ENCODE measurements at places on chromosomes 6 and 20. TPM values are rescaled to one million over a fixed set of nuclear protein-coding genes. Genes with fewer than 3 reads are reported as not detected.
A peak's percentile ranks its signal among the peaks of the same experiment; 100 is the strongest.

- DNase-seq, result no peak
Measured at GRCh38 chr6:110512991-110513390, 36.6 kb upstream of the SLC22A16 start.

DNA sequence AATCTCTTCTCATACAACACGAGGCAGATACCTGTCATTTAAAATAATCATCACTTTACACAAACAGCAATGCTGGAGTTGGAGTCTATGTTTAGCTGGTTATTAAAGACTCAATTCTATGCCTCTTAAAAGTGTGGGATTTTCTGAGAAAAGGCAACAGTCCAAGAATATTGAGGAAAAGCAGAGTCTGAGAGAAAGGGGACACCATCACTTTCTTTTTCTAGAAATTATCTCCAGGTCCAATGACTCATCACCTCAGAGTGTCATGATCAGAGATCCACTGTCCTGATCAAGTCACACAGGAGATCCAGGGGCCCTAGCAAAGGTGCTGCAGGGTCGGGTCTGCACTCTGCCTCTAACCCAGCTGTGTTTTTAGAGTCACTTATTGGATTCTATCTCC lies 8.0 kb downstream of the CYP24A1 start:
- DNase-seq, result no peak

DNA sequence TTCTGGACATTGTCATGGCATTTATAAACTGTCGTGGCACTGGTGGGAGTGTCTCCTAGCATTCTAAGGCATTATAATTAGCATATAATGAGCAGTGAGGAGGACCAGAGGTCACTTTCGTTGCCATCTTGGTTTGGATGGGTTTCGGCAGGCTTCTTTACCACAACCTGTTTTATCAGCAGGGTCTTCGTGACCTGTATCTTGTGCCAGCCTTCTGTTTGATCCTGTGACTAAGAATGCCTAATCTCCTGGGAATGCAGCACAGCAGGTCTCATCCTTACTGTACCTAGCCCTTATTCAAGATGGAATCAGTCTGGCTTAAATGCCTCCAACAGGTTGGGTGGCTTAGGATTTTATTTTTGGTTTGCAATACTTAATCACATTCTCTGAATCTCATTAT lies 142.7 kb upstream of the GGTLC1 start:
- DNase-seq, result no peak

GRCh38 chr6:83417880-83418663 lies 12.8 kb downstream of the ME1 start:
- DNase-seq, result no peak

DNA sequence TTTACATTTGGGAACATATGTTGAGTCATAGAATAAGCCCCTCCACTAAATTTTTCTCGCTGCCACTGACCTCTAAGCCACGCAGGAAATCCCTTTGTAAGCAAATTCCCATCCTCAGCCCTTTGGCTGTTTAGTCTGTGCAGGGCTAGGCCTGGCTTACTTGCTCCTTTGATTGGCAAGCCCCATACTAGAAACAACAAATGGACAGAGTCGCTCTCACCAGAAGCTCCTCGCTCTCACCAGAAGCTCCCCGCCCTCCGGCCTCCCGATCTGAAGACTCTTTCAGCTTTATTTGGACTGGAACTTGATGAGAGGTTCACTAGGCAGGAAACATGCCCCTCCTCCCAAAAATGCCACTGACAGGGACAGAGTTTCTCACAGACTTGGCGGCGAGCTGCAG lies 149.2 kb upstream of the EXOC2 start:
- no peak for DNase-seq

GRCh38 chr20:41480054-41480770 lies 113.6 kb upstream of the EMILIN3 start:
- no peak for DNase-seq

GRCh38 chr20:47487175-47487917 lies 14.3 kb upstream of the NCOA3 start:
- DNase-seq, result no peak

DNA sequence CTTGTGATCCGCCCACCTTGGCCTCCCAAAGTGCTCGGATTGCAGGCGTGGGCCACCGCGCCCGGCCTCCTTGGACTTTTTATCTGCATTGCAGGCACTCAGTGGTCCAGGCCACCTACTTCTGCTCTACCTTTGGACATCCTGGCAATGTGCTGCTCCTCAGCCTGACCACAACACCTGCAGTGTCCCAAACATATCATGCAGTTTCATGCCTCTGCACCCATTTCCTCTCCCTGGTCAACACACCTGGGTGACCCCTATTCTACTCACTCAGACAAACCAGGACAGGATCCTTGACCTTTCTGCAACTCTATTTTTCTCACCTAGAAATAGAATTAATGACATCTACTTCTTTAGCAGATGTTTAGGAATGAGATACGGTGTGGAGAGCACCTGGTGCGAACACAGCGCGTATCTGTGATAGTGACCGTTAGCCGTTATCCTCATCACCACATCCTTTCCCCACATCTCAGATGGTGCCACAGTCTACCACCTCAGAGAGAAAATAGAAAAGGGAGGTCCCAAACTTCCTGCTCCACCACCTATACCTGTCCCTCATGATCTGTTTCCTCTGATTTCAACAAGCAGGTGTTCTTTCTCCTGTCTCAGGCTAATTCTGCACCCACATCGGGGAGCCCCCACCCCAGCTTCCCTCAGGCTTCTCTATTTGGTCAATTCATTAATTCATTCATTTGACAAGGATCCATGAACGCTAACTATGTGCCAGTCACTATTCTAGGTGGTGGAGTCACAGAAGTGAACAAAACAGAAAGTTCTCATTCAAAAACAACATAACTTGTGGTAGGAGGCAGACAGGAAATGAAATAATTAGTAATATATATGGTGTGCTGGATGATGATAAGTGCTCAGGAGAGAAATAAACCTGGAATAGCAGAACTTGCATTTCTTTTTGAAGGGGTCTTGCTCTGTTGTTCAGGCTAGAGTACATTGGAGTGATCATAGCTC lies 4.3 kb upstream of the BTN3A2 start:
- DNase-seq, result no peak

GRCh38 chr6:48766349-48766748 lies 655.4 kb upstream of the PTCHD4 start:
- DNase-seq, result no peak

DNA sequence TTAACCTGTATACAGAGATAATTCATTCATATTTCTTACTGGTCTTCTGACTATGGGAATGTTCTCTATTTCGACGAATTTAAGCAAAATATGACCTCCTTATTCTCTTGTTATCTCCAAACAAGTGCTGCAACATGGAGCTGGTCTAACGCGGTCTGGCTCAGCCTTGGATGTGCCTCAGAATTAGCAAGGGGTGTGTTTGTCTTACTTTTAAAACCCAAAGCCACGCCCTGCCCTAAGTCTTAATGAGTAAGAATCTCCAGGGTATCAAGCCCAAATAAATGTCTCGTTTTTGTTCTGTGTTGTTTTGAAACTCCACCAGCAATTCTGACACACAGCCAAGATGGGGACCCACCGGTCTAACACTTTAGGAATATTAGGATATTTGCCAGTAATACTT lies 99.2 kb downstream of the ATP9A start:
- no peak for DNase-seq

DNA sequence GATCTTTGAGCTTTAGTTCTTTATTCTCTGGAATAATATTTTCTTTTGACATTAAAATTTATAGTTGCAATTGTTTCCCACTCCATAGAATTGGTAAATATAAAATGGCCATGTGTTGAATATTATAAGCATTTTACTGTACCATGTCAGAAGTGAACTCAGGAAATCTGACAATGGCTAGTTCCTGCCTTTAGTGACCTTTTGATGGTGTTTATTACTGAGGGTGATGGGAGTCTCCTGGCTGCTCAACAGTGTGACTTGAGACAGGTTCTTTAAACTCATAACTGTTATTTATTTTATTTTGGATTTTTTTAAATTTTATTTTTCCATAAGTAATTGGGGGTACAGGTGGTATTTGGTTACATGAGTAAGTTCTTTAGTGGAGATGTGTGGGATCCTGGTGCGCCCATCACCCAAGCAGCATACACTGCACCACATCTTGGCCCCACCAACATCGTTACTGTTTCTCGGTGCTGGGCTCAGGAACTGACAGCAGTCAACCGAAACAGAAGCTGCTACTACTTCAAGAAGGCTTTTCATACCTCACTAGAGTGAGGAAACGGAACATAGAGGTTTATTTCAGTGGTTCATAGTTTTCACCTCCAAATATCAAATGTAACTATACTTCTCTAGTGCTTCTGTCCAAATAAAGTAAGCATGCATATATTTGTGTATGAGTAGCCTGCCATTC lies 90.4 kb downstream of the PLEKHG1 start:
- DNase-seq, result no peak

GRCh38 chr6:21115111-21115510 lies 478.4 kb upstream of the SOX4 start:
- no peak for DNase-seq

DNA sequence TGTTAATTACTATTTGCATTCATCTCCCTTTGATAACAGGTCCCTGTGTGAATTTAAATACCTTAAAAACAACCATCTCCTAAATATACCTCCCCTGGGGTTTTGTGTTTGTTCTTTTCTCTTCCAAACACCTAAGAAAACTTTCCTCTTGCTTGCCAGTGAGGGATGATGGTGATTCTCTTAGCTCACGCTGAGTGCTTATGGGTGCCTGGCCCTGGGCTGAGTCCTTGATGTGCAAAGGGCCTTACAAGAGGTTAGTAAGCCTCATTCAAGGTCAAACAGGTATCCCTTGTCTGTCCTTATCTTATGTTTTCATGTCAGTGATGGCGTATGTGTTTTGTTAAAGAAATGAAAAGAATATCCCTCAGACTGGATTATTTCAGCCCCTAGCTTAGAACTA lies 76.3 kb downstream of the SYCP2L start:
- DNase-seq, result no peak

GRCh38 chr20:33709905-33710541 lies 10.1 kb downstream of the PXMP4 start:
- DNase-seq, result no peak

- no peak for DNase-seq
Measured at GRCh38 chr6:155509743-155510475, 54.3 kb upstream of the NOX3 start.

- DNase-seq, result no peak
Measured at GRCh38 chr20:19047951-19048296, 164.5 kb upstream of the SLC24A3 start.

DNA sequence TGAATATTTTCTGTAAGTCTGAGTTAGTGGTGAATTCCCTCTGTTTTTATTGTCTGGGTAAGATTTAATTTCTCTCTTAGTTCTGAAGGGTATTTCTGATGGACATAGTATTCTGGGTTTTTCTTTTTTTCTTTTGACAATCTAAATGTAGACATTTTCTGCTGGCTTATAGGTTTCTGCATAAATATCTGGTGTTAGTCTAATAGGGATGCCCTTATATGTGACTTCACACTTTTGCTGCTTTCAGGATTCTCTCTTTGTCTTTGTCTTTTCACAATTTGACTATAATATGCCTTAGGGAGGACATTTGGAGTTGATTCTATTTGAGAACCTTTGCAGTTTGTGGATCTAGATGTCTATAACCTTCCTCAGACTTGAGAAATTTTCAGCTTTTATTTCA lies 667.2 kb downstream of the EPHA7 start:
- DNase-seq, result no peak

DNA sequence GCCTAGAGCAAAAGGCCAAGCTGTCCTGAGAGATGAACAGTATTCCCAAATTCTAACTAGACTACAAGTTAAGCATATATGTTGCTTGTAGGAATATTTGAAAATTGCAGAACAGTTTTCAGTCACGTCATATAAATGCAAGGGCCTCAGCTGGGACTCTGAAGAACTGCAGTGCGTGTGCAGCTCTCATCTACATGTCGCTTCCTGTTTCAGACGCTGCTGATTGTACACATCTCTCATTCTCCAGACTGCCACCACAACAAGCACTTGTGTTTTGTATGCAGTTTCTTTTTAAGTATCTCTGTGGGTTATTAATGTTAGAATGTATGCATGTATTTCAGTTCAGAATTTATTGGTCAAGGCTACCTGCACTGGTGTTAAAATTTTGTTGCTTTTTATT lies 119.7 kb downstream of the MAP3K4 start:
- DNase-seq, result no peak

DNA sequence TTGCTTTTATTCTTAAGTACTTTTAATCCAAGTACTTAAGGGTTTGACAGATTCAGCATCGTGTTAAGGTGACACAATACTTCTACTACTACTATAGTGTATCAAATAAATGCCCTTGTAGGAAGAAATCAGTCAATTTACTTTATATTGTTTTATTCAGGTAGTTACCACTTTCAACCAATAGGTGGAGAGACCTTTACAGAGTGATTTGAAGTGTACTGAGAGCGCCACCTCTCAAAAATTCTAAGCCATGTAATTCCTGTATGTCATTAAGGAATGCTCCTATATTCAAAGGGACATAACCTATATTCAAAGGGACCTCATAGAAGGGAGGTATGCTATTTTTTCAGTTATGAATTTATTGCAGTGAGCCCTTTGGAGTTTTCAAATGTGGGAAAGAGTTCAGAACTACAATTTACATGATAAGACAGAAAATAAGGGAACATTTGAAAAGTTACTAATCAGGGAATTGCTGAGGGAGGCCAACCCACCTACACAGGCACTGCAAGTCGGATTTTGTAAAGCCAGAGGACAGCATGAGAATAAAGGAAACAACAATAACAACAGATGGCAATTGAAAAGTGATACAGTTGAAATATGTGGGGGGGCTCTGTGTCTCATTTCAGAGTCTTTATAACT lies 955.6 kb downstream of the TBC1D32 start:
- DNase-seq, result no peak

DNA sequence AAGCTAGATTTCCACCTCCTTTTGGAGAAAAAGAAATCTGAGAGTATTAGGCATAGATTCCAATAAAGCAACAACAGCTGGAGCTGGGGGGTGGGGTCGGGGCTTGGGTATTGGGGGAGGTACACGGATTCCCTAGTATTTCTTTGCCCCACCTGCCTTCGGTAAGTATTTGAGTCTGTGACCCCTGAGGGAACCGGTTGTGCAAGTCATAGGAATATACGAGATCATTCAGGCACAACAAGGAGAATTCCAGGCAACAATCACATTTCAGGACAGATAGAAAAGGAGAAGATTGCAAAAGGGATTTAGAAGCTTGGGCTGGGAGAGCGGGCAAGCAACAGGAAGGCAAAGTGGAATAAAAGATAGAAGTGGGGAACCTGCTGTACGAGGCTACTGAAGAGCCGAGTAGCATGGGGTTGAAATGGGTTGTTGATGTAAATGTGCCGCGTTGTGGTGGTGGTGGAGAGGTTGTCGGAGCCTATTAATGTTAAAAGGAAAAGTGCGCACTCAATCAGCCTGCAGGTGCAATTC lies 148.9 kb downstream of the BCAS1 start:
- peak; percentile 31 for DNase-seq

Gene PTK6
- 12.0 TPM for total RNA-seq

Gene MYBL2
- 0.63 TPM for total RNA-seq

Gene DSP
- total RNA-seq, result 67.5 TPM

Gene MPIG6B
- 0.33 TPM for total RNA-seq

Gene TTI1
- 10.3 TPM for total RNA-seq

Gene SAPCD1
- total RNA-seq, result 0.73 TPM

Gene ENPP3
- total RNA-seq, result 1.9 TPM

Gene CCN2
- 6.7 TPM for total RNA-seq

Gene HDAC2
- total RNA-seq, result 16.3 TPM

Gene FKBP5
- 156 TPM for total RNA-seq

Gene TMEM217
- not detected for total RNA-seq

Gene OPN5
- total RNA-seq, result not detected

Gene RBM24
- total RNA-seq, result 0.05 TPM

Gene CLPSL1
- total RNA-seq, result not detected

All from left lobe of liver (tissue), 2 donors.